ENCODE measurements at places on chromosomes 16 and 17.

DNA sequence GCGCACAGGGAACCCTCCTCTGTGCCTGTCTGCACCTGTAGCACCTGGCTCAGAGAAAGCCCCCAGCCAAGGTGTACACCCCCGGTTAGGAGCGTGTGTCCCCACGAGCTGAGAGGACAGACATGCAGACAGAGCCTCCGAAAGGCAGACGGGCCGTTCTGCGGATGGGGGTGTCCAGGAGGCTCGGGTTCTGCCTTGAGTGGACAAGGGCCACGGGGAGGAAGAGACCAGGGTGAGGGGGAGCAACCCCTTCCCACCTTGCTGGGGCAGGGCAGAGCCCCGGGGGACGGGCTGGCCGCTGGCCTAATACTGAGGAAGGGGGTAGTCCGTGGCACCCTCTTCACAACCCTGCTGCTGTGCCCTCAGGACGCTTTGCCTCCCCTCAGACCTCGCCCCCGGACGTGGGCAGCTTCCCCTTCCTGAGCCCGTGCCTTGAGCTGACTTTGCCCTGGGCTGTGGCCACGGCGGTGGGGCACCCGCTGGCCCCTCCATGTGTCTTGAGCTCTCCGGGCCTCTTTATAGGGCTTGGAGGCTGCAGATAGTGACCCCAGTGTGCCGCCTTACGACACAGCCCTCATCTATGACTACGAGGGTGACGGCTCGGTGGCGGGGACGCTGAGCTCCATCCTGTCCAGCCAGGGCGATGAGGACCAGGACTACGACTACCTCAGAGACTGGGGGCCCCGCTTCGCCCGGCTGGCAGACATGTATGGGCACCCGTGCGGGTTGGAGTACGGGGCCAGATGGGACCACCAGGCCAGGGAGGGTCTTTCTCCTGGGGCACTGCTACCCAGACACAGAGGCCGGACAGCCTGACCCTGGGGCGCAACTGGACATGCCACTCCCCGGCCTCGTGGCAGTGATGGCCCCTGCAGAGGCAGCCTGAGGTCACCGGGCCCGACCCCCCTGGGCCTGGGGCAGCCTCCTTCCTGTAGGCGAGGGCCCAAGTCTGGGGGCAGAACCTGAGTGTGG, 5.7 kb downstream of the SLC22A31 start:
- no peak for DNase-seq

DNA sequence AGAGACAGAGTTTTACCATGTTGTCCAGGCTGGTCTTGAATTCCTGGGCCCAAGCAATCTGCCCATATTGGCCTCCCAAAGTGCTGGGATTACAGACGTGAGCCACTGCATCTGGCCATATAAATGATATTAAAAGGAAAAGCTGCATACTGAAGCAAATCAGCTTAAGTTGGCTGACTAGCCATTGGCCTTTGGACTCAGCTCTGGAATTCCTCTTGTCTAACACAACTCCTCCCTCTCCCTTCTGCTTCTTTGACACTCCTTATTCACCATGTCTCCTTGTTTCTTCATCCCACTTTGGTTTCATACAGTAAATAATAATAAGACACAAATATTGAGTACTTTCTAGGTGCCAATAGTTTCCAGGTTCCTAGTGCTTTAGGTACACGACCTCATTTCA, 7.5 kb downstream of the KRT12 start:
- DNase-seq = no peak

- peak; percentile 40 for DNase-seq
Observed at GRCh38 chr17:31078290-31078689, 16.5 kb upstream of the NF1 start.

- no peak for DNase-seq
Observed at GRCh38 chr17:80787881-80788280, 203.8 kb upstream of the CHMP6 start.

DNA sequence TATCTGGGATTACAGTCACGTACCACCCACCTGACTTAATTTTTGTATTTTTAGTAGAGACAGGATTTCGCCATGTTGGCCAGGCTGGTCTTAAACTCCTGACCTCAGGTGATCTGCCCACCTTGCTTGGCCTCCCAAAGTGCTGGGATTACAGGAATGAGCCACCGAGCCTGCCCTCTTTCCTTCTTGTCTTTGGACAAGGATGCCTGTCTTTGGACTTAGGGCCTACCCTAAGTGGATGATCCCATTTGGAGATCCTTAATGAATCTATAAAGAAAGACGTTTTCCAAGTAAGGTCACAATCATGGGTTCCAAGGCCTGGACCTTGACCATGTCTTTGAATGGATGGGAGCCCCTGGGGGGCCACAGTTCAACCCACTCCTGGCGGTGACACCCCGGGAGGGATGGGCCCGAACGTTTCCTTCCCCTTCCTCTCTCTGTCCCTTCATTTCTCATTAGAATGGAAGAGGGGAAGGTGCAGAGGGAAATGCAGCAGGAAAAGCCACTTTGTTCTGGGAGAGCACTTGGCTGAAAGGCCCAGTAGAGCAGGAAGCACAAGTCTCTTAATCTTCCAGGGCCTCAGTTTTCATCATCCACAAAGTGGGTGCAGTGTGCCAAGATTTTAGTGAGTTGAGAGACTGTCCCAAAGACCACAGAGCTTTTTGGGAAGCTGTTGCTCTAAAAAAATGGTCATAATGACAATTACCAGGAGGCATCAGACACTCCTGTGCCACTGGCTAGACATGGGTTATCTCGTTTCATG, 353.3 kb downstream of the SEC14L1 start:
- DNase-seq = no peak
